HuH-7.5 (cell line): ENCODE measurements at places on chromosomes 13 and 19.

DNA sequence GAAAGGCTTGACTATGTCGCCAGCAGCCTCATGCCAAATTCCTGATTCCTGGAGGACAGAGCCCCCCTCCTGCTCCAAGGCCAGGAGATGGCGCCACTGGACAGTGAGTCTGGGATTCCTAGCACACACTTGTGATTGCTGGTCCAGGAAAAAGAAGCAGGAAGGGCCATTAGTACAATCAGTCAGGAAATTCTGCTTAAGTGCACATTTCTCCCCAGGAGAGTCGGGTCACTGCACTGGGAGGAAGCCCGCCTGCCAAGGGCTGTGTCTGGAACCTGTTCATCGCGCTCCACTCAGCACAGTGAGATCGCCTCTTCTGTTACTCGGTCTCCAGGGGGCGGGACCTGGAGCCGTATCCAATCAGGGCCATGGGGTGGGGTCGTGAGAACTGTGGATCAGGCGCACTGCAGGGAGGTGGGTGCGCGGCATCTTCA lies 65.1 kb downstream of the ZNF823 start:
- DNase-seq = no peak

DNA sequence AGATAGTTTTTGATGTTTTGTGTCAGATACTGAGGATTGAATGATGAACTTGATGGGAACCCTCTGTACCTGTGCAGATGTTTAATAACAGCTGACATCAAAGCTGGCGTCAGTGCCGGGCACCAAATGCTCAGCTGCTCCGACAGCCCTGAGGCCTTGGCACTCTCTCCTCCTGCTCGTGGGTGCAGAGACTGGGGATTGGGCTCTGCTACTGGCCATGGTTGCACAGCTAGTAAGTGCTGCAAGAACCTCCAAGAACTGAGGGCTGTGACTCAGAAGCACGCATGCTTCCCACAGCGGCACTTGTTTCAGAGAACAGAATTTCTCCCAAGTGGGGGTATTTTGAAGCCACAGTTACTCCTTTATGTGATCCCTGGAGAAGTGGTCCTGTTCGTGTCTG lies 5.9 kb downstream of the LAMP1 start:
- DNase-seq = no peak

- no peak for DNase-seq
Observed at GRCh38 chr13:112447761-112448603, 71.8 kb downstream of the SPACA7 start.

GRCh38 chr13:46348961-46349360 lies 38.1 kb downstream of the RUBCNL start:
- DNase-seq = no peak

DNA sequence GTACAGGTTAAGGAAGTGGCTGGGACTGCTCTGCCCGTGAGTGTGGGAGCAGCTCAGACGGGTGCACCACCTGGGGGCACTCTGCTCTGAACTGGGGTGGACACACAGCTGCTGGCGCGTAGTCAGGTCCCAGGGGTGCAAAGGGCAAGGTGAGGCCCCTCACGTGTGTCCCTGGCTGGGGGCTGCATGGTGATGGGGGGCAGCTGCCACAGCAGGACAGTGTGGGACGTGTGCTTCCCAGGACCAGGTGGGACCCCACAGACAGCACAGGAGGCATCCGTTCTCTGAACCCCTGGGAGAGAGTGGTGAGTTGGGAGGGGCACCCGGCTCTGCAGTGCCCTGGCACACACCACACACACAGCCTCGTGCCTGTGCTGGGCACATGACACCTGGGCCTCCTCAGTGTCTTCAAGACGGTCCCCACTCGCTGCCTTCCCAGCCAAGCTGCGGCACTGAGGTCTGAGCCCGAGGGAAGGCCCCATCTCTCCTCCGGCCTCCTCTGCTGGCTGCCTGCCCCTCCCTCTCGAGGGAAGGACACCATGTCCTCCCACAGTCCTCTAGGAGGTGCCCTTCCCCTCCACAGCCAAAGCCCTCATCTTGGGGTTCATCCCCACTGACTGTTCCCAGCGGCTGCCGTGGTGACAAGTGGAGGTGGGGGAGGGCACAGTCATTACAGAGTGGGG lies 24.7 kb downstream of the CILP2 start:
- DNase-seq = peak; percentile 8

- no peak for DNase-seq
Observed at GRCh38 chr13:77430377-77430951, 103.6 kb upstream of the MYCBP2 start.

GRCh38 chr13:78239714-78240113 lies 321.1 kb upstream of the EDNRB start:
- no peak for DNase-seq

DNA sequence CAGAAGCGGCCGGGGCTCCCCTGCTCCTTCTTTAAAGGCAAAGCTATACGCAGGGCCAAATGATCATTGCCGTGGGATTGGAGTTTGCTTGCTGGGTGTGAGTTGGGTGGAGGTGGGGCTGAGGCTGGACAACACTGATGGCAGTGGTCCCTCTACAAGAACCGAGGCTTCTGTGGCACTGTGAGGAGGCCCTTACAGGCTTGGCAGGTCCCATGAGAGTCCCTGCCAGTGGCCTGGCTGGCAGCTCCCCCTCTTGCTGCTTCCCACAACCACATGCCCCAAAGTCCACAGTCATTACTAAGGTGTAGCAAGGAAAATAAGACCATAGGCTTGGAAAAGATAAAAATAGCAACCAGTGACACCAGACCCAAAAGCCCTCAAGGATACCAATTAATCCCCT lies 98.4 kb downstream of the ANKRD10 start:
- no peak for DNase-seq
